GDM1 (cell line): ENCODE measurements at places on chromosomes 7 and 10.

- DNase-seq, result no peak
These were observed 149.4 kb upstream of the ZMIZ1 start for GRCh38 chr10:78919181-78919966.

GRCh38 chr10:109892931-109893330 lies 30.4 kb downstream of the XPNPEP1 start:
- peak; percentile 2 for DNase-seq

- DNase-seq, result no peak
These were observed 344.8 kb upstream of the FZD8 start for GRCh38 chr10:35986756-35987502.

GRCh38 chr7:44767912-44768627 lies 19.4 kb downstream of the ZMIZ2 start:
- DNase-seq, result no peak

- no peak for DNase-seq
These were observed 251.5 kb downstream of the BICC1 start for GRCh38 chr10:58764087-58764747.

- DNase-seq, result no peak
These were observed 19.8 kb upstream of the CLDN12 start for GRCh38 chr7:90383422-90383821.

DNA sequence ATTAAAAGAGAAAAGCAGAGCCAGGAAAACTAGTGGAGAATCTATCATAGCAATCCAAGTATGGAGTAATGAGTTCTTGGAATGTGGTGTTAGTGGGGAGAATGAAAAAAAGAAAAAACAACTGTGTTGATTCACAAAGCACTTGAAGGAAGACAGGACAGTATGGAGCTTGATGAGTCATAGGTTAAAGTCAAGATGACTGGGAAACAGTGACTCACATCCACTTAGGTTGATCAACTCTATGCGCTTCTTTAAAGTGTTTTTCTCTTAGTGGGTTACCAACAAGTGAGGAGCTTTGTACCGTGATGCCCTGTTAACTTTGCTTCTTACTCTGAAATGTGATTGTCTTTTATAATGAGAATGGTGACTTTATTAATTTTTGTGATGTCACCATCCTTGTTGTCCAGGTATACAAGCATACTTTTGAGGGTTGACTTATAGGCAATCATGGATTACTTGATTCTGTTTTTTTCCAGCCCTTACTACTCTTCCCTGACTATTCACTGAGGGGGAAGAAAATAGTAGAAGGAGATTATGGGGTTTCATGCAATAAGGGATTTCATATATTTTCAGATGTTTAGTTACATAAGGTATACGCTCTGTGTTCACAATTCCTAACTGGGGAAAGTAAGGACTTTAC lies 32.1 kb upstream of the MDFIC start:
- peak; percentile 1 for DNase-seq

GRCh38 chr7:27518561-27519350 lies 143.9 kb downstream of the HIBADH start:
- no peak for DNase-seq

- DNase-seq, result no peak
These were observed 139.1 kb downstream of the MARCHF5 start for GRCh38 chr10:92430103-92430502.

DNA sequence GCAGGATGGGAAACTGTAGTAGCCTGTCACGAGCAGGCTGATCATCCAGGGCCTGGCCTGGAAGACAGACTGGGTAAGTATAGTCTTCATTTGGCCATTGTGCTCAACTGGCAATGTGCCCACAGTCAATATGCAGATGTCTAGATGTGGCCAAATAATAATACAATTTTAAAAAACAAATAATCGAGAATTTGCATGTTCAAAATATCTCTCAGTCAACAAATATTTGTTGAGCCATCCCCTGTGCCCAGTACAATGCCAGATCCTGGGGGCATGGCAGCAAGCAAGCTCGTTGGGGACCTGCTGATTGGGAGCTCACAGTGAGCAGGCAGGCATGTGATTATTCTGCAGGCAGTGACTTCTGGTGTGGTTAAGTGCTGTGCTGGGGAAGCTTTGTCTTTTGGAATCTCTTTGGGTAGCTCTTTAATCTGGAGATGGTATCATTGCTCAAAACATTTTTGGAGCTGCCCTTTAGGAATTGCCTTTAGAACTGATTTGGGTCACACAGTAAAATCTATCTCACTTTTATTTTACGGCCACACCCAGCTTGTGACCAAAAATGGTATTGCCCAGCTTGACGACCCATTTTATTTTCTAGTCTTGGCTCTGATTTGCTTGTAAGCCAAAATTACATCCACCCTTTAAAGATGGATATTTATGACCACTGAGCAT lies 92.2 kb downstream of the PLCE1 start:
- DNase-seq, result no peak

GRCh38 chr10:57955076-57955475 lies 312.6 kb downstream of the IPMK start:
- no peak for DNase-seq

DNA sequence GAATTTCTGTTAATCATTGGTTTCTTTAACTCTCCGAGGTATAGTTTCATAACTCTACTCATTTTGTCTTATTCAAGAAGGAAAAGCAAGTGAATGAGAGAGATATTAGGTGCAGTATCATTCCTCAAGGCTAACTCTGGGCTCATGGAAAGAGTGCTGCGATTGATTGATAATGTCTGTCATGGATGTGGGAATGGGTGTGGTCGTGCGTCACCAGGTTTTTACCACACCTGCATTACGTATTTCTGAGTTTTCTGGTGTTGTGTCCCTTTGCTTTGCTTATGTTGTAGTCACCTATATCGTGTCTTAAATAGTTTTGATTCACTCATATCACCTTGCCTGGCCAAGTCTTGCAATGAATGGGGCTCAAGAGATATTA lies 44.9 kb upstream of the ZNF438 start:
- DNase-seq, result no peak

GRCh38 chr7:158447506-158448171 lies 140.0 kb downstream of the PTPRN2 start:
- no peak for DNase-seq

DNA sequence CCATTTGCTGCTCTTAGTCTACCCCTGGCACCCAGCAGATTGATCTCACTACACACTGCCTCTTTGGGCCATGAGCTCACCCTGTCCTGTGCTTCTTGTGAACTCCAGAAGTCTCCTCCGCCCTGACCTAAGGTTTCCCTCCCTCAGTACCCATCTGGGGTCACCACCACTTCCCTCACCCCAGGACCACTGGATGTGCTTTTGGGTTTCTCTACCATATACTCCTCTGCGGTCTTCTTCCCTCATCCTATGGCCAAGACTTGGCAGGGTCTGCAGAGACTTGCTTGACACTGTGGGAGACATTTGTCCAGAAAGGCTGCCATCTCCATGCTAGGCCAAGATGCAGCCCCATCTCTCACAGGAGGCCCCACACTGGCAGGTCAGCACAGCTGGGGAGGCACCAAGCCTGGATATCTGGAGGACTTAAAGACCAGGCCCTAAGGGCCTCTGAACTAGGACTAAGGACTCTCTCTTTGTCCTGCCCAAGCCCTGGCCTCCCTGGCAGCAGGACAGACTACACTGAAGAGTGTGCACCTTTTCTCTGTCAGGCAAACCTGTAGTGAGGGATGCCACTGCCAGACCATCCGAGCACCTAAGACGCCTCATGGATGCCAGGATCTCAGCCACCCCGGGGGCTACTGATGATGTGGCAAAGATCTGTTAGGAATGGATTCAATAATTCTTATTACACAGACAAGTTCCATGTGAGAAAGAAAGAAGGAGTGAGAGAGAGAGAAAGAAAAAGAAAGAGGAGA lies 134.6 kb downstream of the ZNF467 start:
- DNase-seq, result no peak

DNA sequence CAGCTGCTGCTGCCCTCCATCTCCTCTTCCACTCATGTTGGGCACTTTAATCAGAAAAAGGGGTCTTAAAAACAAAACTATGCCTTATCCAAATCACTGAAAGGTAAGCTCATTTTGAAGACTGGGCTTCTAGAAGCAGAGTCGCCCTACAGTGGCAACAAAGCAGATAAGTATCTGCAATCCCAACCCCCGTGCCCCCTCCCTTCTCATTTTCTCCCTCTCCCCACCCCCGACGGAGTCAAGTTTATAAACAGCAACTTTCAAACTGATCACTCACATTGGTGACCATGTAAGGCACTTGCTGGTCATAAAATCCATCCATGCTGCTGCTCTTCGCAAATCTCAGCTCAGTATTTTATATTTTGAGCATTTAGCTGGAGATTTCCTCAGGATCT lies 738 bp downstream of the ETV1 start:
- no peak for DNase-seq

DNA sequence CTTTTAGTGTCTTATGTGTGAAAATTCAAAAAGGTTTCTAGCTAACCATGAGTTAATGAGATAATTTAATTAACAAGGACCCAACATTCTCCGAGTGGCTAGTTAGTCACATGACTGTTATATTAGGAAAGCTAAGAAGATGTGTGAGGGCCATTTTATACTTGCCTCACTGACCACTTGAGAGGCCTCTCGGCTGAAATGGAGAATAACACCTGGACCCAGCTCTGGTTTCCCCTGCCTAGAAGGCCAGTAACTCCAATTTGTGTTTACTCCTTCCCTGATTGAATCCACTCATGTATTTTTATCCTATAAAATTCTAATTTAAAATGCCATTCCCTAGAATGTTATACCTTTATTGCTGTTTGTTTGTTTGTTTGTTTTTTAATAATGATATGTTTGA lies 1091.2 kb downstream of the KCNMA1 start:
- no peak for DNase-seq

- no peak for DNase-seq
These were observed 135.6 kb downstream of the VPS41 start for GRCh38 chr7:38773430-38773829.
